ENCODE measurements at places on chromosomes 7 and 10.

GRCh38 chr10:131777162-131777561, 123.6 kb upstream of the PPP2R2D start:
- no peak overlapping the region for H3K4me3 ChIP-seq
- peaks cover 4% of the 10 kb centered on the region for H3K36me3 ChIP-seq
- H3K4me1 ChIP-seq = no peaks in the 10 kb centered on the region
- DNase-seq = no peak
- H3K27me3 ChIP-seq = no peaks in the 10 kb centered on the region

GRCh38 chr10:31515819-31516402, 196.9 kb downstream of the ZEB1 start:
- peaks cover 40% of the 10 kb centered on the region for H3K36me3 ChIP-seq
- H3K4me3 ChIP-seq = no peak overlapping the region
- no peak overlapping the region for H3K27ac ChIP-seq
- no peak for DNase-seq
- no peaks in the 10 kb centered on the region for H3K4me1 ChIP-seq

- no peaks in the 10 kb centered on the region for H3K4me1 ChIP-seq
- H3K27me3 ChIP-seq = no peaks in the 10 kb centered on the region
- H3K36me3 ChIP-seq = no peaks in the 10 kb centered on the region
- no peak overlapping the region for H3K4me3 ChIP-seq
These were observed 12.4 kb upstream of the PRLHR start for GRCh38 chr10:118607768-118608354.

- peak; percentile 70 for DNase-seq
- H3K4me3 ChIP-seq = no peak overlapping the region
- no peaks in the 10 kb centered on the region for H3K36me3 ChIP-seq
- H3K4me1 ChIP-seq = peaks cover 6% of the 10 kb centered on the region
These were observed 29.3 kb upstream of the ADD3 start for GRCh38 chr10:109978481-109978880.

- no peak for DNase-seq
- no peak overlapping the region for H3K27ac ChIP-seq
- no peaks in the 10 kb centered on the region for H3K27me3 ChIP-seq
These were observed 41.9 kb downstream of the AGK start for GRCh38 chr7:141593134-141593533.

GRCh38 chr7:152568972-152569371, 107.0 kb downstream of the XRCC2 start:
- no peak for DNase-seq
- H3K27ac ChIP-seq = no peak overlapping the region
- H3K4me3 ChIP-seq = no peak overlapping the region
- H3K4me1 ChIP-seq = no peaks in the 10 kb centered on the region
- peaks cover 22% of the 10 kb centered on the region for H3K27me3 ChIP-seq

DNA sequence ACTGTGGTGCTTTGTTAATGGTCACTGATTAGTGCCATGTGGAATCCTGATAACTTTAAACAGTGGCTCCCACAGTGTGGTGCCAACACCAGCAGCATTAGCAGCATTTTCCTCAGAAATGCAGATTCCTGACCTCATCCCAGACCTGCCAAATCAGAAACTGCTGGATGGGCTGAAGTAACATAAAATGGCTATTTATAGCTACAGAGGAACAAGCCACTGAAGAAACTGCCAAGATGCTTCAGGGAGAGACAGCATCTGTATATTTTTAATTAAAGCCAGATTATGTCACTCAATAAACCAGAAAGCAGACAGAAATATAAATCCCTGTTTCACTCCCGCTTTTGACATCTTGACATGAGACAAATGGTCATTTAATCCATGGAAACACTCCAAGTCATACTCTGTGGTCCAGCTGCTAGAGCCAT, 178.5 kb downstream of the AMPH start:
- no peak overlapping the region for H3K27ac ChIP-seq
- no peaks in the 10 kb centered on the region for H3K4me1 ChIP-seq
- no peak overlapping the region for H3K4me3 ChIP-seq

GRCh38 chr7:84200859-84201258, 6.3 kb upstream of the SEMA3A start:
- no peaks in the 10 kb centered on the region for H3K4me1 ChIP-seq
- no peak overlapping the region for H3K4me3 ChIP-seq
- H3K36me3 ChIP-seq = no peaks in the 10 kb centered on the region

DNA sequence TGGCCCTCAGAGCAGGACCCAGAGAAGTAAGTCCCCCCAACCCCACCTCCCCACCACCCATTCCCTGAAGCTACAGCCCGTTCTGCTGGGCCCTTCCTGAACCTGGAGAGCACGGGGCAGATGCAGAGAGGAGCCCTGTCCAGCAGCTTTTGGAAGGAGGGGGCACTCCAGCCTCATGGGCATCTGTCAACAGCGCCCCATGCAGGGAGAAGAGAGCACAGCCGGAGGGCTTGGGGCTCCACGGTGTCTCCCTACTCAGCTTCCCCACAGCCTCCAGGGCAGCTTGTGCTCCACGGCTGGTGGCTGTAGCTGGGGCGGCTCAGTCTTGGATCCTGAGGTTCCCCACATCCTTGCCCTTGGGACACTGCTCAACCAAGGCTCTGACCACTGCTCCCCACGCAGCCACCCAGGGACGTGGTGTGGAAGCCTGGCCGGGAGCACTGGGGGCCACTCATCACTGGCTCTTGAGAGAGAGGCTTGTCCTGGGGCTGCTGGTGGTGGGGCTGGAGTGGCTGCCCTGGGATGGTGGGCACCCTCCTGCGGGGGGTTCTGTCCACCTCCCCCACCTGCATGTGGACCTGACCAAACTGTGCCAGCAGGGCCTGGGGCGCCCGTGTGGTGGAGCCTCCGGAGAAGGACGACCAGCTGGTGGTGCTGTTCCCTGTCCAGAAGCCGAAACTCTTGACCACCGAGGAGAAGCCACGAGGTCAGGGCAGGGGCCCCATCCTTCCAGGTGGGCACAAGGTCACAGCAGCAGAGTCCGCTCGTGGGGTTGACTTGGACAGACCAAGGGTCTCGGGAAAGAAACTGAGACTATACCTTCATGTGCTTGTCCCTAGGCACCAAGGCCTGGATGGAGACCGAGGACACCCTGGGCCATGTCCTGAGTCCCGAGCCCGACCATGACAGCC, 4.5 kb downstream of the PRAP1 start:
- H3K36me3 ChIP-seq = no peaks in the 10 kb centered on the region
- H3K27me3 ChIP-seq = peaks cover 5% of the 10 kb centered on the region
- no peak overlapping the region for H3K27ac ChIP-seq
- H3K4me3 ChIP-seq = no peak overlapping the region
- no peak for DNase-seq
- H3K4me1 ChIP-seq = peaks cover 4% of the 10 kb centered on the region

DNA sequence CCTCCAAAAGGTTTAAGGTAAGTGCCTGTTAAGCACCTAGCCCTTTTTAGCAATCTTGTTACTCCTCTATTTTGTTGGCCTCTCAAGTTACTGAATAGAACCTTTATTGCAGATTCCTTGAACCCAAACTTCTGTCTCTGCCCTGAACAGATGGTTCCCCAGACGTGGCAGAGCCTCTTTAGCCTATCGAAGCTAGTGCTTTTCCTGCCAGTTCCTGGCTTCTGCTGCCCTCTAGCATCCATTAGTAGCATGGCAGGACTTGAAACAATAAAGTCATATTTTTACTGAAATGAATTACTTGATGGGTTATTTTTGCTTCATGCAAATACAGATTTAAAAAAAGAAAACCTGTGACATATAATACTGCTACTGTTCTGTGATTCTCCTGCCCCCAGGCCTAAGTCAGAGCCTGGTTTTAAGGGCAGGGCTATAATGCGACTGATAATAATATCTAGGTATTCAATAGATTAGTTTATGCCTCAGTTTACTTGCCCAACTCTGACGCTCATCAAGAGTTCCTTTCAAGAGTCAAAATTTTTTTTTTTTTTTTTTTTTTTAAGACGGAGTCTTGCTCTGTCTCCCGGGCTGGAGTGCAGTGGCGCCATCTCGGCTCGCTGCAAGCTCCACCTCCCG, 84.3 kb upstream of the PHF14 start:
- H3K36me3 ChIP-seq = no peaks in the 10 kb centered on the region
- H3K4me1 ChIP-seq = peaks cover 12% of the 10 kb centered on the region
- peak; percentile 54 for DNase-seq

GRCh38 chr7:98038321-98038720, 48.3 kb upstream of the OCM2 start:
- peaks cover 5% of the 10 kb centered on the region for H3K27me3 ChIP-seq
- no peaks in the 10 kb centered on the region for H3K4me1 ChIP-seq
- H3K36me3 ChIP-seq = no peaks in the 10 kb centered on the region
- H3K4me3 ChIP-seq = no peak overlapping the region

DNA sequence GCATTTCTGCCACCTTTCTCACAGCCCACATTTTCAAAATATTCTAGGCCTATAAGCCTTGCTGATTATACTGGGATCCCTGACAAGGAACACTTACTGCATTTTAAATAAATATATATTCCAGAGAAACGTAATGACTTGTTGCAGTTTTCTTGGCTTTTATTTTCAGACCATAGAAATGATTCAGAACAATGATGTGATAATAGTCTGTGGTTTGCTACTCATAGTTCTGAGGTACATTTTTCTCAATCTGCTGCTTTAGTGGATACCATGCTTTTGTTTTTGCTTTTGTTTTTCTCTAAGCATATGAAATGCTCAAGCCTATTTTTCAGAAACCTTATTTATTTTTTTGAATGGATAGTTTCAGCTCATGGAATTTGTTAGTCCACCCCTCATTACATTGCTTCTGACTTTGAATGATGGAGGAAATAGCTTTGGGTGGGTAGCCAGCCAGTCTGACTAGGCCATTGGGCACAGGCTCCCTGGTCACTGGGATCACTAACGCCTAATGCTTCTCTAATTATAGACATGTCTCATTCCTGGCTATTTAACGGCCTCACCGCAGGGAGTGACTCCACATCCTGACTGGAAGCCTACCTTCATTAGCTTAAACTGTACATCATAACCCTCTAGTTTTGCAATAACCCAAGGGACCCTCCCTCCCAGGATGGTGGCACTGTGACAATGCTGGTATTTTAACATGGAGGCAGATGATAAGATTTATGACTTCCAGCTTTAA, 66.1 kb downstream of the MBL2 start:
- H3K27ac ChIP-seq = no peak overlapping the region
- no peak overlapping the region for H3K4me3 ChIP-seq
- no peak for DNase-seq
- H3K4me1 ChIP-seq = no peaks in the 10 kb centered on the region

DNA sequence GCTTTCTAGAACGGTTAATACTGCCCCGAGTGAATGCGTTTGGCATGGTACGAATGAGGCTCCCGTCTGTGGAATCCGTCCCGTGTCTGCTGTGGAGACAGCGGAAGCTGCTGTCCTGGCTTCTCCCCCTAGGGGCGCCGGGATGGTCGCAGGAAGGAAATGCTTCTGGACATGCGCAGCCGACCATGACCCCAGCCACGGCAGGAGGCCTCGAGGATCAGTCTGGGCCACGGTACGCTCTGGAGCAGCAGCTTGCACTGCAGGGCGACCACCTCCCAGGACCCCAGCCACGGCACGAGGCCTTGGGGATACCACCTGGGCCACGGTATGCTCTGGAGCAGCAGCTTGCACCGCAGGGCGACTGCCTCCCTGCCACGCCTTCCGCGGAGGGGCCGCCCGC, 107.9 kb downstream of the CYTH3 start:
- H3K27ac ChIP-seq = no peak overlapping the region
- H3K27me3 ChIP-seq = no peaks in the 10 kb centered on the region
- peaks cover 8% of the 10 kb centered on the region for H3K36me3 ChIP-seq
- H3K4me3 ChIP-seq = no peak overlapping the region

DNA sequence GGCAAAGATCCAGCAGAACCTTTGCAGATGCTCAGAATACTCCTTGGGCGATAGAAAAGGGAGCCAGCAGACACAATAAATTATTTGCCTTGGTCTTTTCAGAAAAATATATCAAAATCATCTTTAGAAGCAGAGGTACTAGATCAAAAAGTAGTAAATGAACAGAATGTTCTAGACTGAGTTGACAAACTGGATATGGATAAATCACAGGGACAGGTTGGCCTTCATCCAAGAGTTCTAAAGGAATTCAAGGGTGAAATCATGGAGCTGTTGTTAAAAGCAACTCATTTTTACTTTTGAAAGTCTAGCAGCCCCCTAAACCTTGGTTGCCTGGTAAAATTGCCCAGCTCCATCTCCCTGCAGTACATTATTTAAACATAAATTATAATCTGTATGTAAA, 99.1 kb downstream of the PLCE1 start:
- no peak overlapping the region for H3K4me3 ChIP-seq
- no peaks in the 10 kb centered on the region for H3K36me3 ChIP-seq
- H3K27ac ChIP-seq = no peak overlapping the region
- H3K27me3 ChIP-seq = peaks cover 6% of the 10 kb centered on the region
- no peaks in the 10 kb centered on the region for H3K4me1 ChIP-seq

GRCh38 chr7:120164-120991, 72.0 kb upstream of the FAM20C start:
- DNase-seq = no peak
- H3K27ac ChIP-seq = no peak overlapping the region
- H3K4me1 ChIP-seq = no peaks in the 10 kb centered on the region
- H3K36me3 ChIP-seq = no peaks in the 10 kb centered on the region

DNA sequence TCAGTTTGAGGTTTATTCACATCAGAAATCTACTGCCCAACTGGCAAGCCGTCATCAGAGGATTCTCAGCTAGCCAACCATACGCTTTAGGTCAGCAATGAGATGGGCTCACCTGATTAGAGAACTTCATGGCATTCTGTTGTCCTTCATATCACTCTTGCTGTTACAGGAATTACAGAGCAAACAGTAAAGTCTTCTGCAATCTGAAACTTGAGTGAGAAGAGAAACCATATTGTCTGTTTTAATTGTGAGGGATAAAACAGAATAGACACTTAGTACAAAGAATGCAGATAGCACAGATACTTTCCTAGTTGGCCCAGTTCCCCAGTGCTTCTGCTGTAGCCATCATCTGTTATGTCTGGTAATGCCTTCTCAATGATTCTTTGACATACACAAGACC, 366.6 kb downstream of the EXOC4 start:
- H3K27me3 ChIP-seq = no peaks in the 10 kb centered on the region
- H3K4me1 ChIP-seq = no peaks in the 10 kb centered on the region
- no peak overlapping the region for H3K27ac ChIP-seq
- H3K4me3 ChIP-seq = no peak overlapping the region
- H3K36me3 ChIP-seq = no peaks in the 10 kb centered on the region
- no peak for DNase-seq

- H3K4me3 ChIP-seq = no peak overlapping the region
- H3K27ac ChIP-seq = no peak overlapping the region
- H3K4me1 ChIP-seq = peaks cover 46% of the 10 kb centered on the region
- DNase-seq = no peak
These were observed 3.8 kb upstream of the INSIG1 start for GRCh38 chr7:155293721-155294510.

- no peak for DNase-seq
- H3K27me3 ChIP-seq = no peaks in the 10 kb centered on the region
- H3K36me3 ChIP-seq = no peaks in the 10 kb centered on the region
- H3K27ac ChIP-seq = no peak overlapping the region
- no peaks in the 10 kb centered on the region for H3K4me1 ChIP-seq
These were observed 12.1 kb downstream of the ZNF467 start for GRCh38 chr7:149761307-149761706.

GRCh38 chr10:102133373-102134195, 744 bp downstream of the PPRC1 start:
- DNase-seq = peak; percentile 59
- peaks cover 46% of the 10 kb centered on the region for H3K4me1 ChIP-seq
- H3K27me3 ChIP-seq = no peaks in the 10 kb centered on the region
- H3K27ac ChIP-seq = peak overlapping the region; percentile 96
- H3K36me3 ChIP-seq = peaks cover 25% of the 10 kb centered on the region
- H3K4me3 ChIP-seq = peak overlapping the region; percentile 98
